Cardiac fibroblast (primary cell): ENCODE measurements at places on chromosomes 1 and 21.
A peak's percentile ranks its signal among the peaks of the same experiment; 100 is the strongest.

GRCh38 chr1:234851450-234852438, 241.8 kb upstream of the IRF2BP2 start:
- peak; percentile 36 for DNase-seq

GRCh38 chr1:20359451-20360330, 69.0 kb downstream of the VWA5B1 start:
- DNase-seq: no peak

DNA sequence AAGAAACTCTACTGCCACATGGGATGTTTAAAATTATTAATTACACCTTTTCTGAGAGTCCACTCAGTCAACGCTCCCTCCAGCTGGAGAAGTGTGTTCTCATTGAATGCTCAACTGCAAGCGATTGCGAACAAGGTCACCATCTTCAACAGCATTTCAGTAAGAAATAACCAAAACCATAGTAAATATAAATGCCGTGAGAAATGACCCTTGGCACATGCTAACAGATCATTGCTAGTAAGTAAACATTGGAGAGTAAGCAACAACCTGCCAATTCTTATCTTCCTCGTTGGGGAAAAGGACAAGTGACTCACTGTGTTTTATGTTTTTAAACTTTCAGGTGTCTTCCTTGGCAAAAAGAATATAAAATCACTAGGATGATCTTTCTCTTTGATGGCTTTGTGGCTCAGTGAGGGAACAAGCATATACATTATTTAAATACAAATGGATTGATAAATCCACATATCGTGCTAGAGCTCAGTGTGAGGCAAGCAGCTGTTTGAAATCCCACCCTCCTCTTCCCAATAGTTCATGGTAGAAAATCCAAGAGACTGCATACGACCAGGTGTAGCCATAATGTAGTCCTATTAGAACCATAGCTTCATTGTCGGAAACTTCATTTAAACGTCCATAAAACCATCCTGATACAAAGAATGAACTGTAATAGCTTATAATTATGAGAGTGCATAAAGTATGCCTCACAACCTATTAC, 214.6 kb downstream of the GRIK1 start:
- DNase-seq: no peak

DNA sequence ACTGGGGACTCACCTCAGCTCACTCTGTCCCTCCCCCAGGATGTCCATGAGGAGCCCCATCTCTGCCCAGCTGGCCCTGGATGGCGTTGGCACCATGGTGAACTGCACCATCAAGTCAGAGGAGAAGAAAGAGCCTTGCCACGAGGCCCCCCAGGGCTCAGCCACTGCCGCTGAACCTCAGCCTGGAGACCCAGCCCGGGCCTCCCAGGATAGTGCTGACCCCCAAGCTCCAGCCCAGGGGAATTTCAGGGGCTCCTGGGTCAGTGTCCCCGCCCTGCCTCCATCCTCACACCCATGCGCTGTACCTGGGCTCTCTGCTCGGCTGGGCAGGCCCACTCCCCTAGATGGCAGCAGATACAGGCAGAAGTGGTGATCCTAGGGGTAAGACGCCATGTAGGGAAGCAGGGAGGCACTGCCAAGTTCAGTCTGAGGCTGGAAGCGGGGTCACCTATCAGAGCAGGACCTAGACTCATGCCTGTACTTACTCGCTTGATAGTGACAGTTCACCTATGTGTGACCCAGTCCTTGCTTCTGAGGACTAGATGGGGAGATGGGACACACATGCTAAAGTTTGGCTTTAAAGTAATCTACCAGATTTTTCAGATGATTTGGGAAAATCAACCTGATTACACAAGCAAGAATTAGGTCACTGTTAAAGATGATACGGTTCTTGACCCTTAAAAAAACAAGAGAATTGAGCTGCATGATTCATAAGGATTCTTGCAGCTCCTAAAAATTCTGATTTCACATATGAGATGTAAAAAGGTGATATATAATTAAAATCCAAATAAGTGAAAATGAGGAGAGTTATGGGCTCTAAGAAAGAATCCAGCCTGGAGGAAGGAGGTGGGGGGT, 38.7 kb downstream of the ETNK2 start:
- peak; percentile 21 for DNase-seq

DNA sequence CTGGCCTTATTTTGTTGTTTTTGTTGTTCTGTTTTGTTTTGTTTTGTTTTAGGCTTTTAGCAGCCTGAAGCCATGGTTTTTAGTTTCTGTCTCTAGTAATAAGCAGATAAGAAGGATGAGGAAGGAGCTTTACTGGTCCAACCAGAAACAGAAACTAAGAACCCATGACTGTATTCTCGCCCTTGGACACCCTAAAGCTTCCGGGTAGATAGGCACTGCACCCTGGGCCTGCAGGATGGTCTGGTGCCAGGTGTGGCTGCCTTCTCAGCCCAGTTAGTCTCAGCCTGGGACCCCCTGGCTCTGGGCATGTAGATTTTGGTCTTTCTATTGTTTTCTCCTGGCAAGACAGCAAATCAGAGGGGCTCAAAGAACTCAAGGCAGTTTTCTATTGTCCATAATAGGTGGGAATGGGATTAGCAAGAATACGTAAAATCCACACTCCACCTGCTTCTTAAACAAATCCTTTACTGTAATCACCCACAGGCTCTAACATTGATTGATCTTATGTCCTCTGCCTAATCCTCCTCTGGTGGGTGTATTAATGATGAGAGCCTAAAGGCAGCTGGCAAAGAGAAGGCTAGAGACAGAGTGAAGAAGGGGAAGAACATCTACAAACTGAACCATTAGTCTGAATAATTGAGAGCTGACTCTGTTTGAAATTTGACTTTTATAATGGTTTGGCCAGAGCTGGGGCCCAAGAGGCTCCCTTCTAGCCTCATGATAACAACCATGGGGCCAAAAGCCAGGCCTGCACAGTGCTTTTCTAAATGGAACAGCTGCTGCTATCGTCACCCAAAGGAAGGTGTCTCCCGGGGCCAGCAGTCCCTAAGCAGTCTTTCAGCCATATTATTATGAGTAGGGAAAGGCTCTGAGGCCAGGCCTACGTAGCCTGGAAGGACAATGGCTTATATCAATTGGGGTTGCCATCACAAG, 106.8 kb upstream of the ATP1A1 start:
- DNase-seq: no peak

DNA sequence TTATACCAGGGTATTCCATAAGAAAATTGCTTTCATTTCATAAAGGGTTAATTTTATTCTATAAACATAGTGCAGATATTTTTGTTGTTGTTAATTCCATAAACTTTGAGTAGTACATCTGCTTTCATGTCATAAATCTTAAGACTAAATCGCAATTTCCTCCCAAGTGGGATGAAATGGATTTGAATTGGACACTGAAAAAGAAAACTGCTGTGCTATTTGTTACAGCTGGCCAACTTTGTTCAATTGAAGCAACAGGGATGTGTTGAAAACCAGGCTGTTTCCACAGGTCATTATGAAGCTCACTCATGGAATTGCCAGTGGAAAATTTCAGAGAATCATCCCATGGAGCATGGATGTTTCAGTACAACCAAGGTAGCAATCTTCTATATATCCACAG, 252.5 kb upstream of the RGS18 start:
- DNase-seq: no peak

DNA sequence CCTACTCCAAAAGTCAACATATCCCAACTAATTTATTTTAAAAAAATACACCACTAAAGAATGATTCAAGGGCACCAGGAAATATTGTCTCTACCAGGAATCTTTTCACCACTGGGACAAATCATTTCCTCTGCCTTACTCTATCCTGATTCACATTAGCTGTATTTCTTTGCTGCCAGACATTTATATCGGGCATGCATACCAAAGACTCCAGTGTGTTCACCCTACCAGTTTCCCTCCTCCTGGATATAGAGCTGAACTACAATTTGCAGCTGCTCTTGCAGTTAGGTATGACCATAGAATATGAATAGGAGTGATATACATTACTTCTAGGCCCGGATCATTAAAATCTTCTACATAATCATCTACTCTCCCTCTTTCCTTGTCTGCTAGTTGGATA, 7.6 kb downstream of the KCNJ6 start:
- DNase-seq: no peak

- DNase-seq: peak; percentile 65
These were observed at the start of gene ANKRD35 for GRCh38 chr1:145885738-145886287. Gene ANKRD35, minus strand, starts transcription at chr1:145885866. Its CDS starts 108 bp downstream, at chr1:145885758.

GRCh38 chr1:17423781-17424245, 15.7 kb downstream of the RCC2 start:
- peak; percentile 18 for DNase-seq

DNA sequence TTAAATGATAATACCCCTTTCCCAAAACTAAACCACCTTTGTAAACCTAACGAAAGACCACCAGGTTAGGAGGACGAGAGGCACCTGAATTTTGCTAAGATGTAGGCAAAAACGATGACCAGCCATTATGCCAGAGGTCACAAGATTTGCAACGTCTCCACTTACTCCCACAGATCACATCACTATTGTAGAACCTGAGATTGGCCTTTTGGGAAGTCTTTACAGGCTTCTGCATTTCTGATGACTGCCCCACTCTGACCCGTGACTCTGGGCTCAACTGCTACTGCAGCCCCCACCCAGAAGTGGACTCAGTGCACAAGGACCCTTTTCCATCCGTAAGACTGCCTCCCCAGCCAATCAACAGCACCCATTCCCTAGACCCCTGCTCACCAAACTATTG, 36.4 kb upstream of the COL6A2 start:
- no peak for DNase-seq

DNA sequence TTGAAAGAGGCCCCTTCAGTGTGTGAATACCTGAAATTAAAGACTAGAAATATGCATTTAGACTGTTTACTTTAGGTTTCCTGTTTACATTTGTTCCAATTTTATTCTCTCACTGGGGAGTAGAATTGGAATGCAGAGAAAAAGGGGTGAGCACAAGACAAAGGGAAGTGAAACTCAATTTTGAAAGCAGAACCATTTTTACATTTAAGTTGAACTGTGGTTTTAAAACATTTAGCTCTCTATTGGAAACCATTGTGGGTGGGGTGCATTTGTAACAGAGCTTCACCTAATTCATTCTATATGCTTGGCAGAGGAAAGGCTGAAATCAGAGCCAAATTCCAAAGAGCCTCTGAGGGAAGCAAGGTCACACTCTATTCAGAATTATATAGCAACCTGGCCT, 235.3 kb upstream of the C1orf105 start:
- DNase-seq: peak; percentile 7

GRCh38 chr21:27110956-27111355, 144.1 kb upstream of the ADAMTS5 start:
- no peak for DNase-seq

GRCh38 chr1:112575154-112575804, 43.7 kb downstream of the ST7L start:
- DNase-seq: peak; percentile 95

- peak; percentile 72 for DNase-seq
These were observed 5.9 kb upstream of the SIPA1L2 start for GRCh38 chr1:232635778-232636356.

DNA sequence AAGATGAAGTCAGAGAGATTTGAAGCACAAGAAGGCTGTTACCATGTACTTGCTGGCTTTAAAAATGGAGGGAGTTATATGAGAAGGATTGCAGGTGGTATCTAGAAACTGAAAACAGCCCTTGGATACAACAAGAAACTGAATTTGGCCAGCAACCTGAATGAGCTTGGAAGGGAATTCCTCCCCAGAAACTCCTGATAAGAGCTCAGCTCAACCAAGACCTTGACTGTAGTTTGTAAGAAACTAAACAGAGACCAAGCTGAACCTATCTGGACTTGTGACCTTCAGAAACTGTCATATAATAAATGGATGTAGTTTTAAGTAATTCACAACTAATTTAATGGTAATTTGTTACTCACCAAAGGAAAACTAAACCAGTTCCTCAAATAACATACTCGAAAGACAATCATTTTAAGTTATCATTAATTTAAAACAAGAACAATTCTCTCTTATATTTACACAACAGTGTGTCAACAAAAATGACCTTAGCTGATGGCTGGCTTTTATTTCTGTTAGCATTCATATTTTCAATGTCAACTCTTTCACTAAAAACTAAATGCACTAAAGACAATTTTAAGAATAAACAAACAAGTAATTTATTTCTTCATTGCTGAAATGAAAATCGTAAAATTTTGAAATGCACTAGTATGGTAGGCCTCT, 1218.4 kb upstream of the TMPRSS15 start:
- no peak for DNase-seq

DNA sequence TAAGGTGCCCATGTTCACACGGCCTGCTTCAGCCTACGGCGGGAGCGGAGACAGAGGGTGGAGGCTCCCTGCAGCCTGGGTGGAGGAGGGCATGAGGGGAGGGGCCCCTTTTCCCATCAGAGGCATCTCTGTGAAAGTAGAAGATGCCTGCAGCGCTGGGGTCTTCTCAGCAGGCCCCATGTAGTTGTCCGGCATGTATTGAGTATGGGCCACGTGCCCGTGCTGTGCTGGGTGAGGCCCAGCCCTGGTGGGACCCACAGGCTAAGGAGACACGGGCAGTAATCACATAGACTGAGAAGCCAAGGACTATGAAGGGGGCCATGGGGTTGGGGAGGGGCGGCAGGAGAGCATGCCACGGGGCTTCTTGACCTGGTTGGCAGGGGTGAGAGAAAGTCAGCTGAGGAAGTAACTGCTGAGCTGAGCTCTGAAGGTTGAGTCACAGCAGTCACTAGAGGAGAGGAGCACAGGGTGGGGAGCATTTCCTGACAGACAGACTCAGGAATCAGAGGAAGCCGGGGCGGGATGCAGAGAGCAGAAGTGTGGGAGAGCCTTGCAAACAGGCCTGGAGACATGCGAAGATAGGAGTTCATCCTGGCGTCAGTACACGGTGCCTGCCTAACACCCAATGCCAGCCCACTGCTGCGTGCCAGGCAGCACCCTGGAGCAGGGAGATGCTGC, 21.6 kb downstream of the PSEN2 start:
- DNase-seq: peak; percentile 53

- no peak for DNase-seq
These were observed 13.5 kb downstream of the TNFRSF1B start for GRCh38 chr1:12180315-12180714.

DNA sequence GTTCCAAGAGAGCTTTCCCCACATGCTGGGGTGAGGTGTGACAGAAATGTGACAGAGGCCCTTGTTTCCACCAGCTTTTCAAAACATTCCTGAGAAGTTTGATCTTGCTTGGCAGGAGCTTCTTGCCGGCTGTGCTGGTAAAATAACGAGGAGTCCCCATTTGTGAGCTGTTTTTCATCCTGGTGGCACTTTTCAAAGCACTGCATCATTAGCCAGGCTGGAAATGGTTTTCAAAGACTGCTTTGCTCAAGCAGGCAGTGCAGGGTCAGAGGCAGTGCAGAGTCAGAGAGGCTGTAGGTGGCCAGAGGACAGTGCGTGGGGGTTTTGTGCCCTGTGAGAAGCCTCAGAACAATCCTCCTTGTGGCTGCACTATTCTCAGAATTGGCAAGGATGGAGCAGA, 75.8 kb upstream of the KCNA3 start:
- DNase-seq: no peak

DNA sequence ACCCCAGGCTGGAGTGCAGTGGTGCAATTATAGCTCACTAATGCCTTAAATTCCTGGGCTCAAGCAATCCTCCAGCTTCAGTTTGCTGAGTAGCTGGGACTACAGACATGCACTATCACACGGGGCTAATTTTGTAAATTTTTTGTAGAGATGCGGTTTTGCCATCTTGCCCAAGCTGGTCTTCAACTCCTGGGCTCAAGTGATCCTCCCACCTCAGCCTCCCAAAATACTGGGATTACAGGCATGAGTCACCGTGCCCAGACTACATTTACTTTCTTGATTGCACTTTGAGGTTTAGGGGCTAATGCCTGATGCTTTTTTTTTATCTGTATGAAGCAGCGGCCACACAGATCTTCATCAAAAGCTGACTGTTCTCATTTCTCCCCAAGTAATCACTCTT, 124.6 kb downstream of the KIF26B start:
- DNase-seq: peak; percentile 31

- no peak for DNase-seq
These were observed 47.8 kb upstream of the PCBP3 start for GRCh38 chr21:45595574-45596295.

GRCh38 chr1:68470388-68470970, 20.7 kb upstream of the RPE65 start:
- DNase-seq: peak; percentile 53
